ENCODE measurements at places on chromosomes 3 and 15. TPM values are rescaled to one million over a fixed set of nuclear protein-coding genes. Genes with fewer than 3 reads are reported as not detected.

The UQCC5 gene
- total RNA-seq, result 3.1 TPM

The PPP1R14D gene
- total RNA-seq, result not detected

The FYCO1 gene
- total RNA-seq, result 38.7 TPM

The DYNC1LI1 gene
- 37.6 TPM for total RNA-seq

- peaks cover 7% of the 10 kb centered on the region for H3K4me1 ChIP-seq
- peaks cover 3% of the 10 kb centered on the region for H3K36me3 ChIP-seq
- no peaks in the 10 kb centered on the region for H3K27me3 ChIP-seq
- DNase-seq, result no peak
- no peak overlapping the region for H3K27ac ChIP-seq
These were observed 21.0 kb upstream of the NFKBIZ start for GRCh38 chr3:101828276-101828675.

DNA sequence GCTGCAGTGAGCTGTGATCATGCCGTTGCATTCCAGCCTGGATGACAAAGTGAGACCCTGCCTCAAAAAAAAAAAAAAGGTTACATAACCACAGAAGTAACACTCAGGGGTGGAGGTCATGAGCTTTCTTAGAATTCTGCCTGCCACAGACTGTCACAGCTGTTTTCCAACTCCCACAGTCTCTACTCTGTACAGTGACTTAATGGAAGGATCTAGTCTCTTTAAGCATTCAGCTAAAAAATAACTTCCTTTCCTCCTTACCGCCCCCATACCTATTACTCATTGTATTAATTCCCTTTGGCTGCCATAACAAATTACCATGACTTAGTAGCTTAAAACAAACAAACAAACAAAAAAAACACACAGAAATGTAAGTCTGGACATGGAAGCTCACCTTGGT lies 99.6 kb upstream of the UBE2E1 start:
- peak; percentile 32 for DNase-seq
- no peaks in the 10 kb centered on the region for H3K27me3 ChIP-seq
- H3K4me1 ChIP-seq, result peaks cover 7% of the 10 kb centered on the region
- H3K36me3 ChIP-seq, result no peaks in the 10 kb centered on the region

- H3K36me3 ChIP-seq, result no peaks in the 10 kb centered on the region
- no peaks in the 10 kb centered on the region for H3K27me3 ChIP-seq
These were observed 21.0 kb downstream of the ILDR1 start for GRCh38 chr3:122000936-122001605.

- H3K36me3 ChIP-seq, result no peaks in the 10 kb centered on the region
- H3K27me3 ChIP-seq, result no peaks in the 10 kb centered on the region
- H3K27ac ChIP-seq, result no peak overlapping the region
- no peak for DNase-seq
These were observed 26.8 kb upstream of the FAM107A start for GRCh38 chr3:58604031-58604430.

GRCh38 chr15:65400760-65401610 lies 21.8 kb downstream of the IGDCC4 start:
- H3K36me3 ChIP-seq, result no peaks in the 10 kb centered on the region
- peaks cover 15% of the 10 kb centered on the region for H3K27me3 ChIP-seq
- H3K4me1 ChIP-seq, result peaks cover 22% of the 10 kb centered on the region
- H3K27ac ChIP-seq, result no peak overlapping the region
- DNase-seq, result peak; percentile 96

DNA sequence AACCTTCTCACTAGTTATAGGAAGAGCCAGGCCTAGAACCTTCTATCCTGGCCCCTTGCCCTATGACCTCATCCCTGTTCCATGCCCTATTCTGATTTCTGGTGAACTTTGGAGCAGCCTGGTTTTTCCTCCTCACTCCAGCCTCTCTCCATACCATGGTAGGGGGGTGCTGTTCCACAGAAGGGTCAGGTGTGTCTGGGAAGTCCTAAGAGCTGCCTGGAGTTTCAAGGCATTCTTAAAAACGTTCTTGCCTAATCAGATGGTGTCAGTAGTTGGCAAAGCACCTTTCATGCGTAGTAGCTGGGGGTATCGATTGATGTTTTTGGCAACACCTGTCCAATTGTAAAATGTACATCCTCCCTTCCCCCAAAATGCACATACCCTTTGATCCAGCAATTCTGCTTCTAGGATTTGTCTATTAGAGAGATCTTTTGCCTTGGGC lies 16.8 kb upstream of the ALPK3 start:
- H3K4me3 ChIP-seq, result no peak overlapping the region
- no peak overlapping the region for H3K27ac ChIP-seq
- peaks cover 64% of the 10 kb centered on the region for H3K36me3 ChIP-seq
- no peaks in the 10 kb centered on the region for H3K27me3 ChIP-seq

GRCh38 chr3:194137008-194137505 lies 1.1 kb downstream of the HES1 start:
- peaks cover 12% of the 10 kb centered on the region for H3K36me3 ChIP-seq
- H3K27ac ChIP-seq, result peak overlapping the region; percentile 87
- H3K27me3 ChIP-seq, result no peaks in the 10 kb centered on the region
- peak overlapping the region; percentile 67 for H3K4me3 ChIP-seq
- no peaks in the 10 kb centered on the region for H3K4me1 ChIP-seq

DNA sequence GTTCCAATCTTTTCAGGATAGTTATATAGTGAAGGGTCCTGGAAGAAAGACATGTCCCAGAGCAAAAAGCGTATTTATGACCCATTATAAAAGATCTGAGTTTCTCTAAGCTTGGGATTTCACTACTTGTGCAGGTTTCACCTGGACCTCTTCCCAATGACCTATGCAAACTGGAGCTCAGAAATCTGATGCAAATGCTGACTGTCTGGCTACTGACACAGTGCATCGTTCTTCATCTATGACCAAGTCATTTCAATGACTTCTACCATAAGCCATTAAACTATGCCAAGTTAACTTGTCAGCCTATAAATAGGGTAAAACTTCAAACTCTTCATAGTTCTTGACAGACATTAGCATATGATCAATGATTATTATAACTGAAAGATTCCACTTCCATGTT lies 11.1 kb downstream of the STAG1 start:
- peaks cover 5% of the 10 kb centered on the region for H3K4me1 ChIP-seq
- no peak overlapping the region for H3K4me3 ChIP-seq
- no peak for DNase-seq
- H3K27me3 ChIP-seq, result no peaks in the 10 kb centered on the region
